ENCODE measurements at places on chromosomes 6 and 20.

DNA sequence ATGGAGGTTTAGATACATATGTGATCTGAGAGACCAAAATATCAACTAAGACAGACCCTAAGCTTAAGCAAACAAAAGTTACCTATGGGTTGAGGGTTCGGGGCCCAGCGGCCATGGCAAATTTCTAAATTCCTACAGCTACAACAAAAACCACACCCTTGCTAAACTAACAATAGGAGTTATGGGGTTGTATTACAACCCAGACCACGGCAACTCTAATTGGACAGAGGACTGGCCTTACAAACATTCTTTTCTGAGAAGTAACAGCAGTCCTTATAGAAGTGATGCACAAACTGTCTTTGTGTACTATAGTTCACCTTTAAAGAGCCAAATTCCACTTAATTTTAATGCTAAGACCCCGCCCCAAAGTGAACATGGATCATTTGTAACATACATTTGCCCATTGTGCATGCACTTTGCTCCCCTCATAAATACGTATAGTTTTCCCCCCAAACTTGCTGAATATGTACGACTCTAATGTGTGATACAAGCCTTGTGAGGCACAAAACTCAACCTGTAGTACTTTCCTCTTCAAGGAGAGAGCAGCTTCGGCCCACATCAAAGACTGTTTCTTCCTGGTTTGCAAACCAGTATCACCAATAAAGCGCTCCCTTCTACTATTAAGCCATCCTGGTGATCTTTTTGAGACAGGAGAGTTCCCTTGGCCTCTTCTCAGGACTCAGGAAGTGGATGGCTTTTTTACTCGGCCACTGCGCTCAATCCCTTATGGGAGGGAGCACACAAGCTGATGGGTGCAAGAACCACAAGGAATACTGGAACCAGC lies 25.6 kb upstream of the MBOAT1 start:
- no peak for DNase-seq

GRCh38 chr6:47252633-47253032 lies 57.1 kb downstream of the TNFRSF21 start:
- DNase-seq: no peak

DNA sequence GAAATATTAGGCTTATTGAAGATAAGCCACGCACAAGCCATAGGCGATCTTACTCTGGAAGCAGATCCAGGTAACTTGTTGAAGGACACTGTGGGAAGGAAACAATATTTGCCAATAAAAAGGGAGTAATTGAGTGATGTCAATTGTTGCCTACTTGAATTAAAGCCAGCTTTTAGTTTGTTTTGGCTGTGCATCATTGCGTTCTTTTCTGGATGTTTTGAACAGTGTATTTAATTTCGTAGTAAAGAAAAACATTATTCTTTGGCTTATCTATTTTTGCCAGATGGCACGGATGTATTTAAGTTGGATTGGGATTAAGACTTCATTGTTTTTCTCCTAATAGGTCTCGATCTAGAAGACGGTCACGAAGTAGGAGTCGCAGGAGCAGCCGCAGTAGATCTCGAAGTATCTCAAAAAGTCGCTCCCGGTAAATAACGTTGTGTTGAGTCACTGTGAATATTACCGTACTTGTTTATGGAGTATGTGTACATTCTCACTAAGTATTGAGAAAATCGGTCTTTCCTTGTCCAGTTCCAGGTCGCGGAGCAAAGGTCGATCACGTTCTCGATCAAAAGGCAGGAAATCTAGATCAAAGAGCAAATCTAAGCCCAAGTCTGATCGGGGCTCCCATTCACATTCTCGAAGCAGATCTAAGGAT lies 2.6 kb downstream of the SRSF6 start:
- no peak for DNase-seq

GRCh38 chr20:49510562-49511122 lies 28.2 kb upstream of the KCNB1 start:
- DNase-seq: peak; percentile 60

DNA sequence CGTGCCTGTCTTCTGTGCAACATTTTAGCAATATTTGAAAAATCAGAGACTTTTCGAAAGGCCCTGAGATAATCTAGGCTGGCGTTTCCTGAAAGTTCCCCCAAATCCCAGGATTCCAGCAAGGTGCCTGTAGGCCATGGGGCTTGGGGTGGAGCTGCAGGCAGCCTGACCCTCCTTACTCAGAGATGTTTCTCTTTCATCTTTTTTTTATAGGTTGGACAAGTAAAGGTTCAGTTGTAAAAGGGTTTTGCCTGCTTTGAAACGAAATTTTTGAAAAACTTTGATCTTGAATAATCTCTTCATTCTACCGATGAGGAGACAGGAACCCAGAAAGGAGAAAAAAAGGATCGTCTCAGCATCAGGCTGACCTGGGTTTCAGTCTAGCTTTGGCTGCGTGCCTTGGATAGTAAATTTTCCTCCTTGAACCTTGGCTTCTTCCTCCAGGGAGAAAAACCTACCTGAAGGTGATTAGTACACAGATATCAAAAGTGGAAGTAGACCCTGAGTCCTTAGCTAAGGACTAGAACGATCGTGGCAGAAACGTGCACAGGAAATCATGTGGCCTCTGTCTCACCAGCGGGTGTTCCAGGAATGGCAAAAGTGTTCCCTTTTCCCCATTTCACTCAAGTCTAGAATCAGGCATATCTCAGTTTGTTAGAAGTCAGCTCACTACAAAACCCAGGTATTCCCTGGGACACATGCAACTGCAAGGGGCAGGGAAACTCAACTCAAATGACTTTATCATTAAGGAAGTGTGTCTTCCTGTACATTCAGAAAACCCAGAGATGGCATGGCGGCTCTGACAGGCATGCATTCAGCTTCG lies 128.2 kb upstream of the PTPN1 start:
- DNase-seq: no peak

DNA sequence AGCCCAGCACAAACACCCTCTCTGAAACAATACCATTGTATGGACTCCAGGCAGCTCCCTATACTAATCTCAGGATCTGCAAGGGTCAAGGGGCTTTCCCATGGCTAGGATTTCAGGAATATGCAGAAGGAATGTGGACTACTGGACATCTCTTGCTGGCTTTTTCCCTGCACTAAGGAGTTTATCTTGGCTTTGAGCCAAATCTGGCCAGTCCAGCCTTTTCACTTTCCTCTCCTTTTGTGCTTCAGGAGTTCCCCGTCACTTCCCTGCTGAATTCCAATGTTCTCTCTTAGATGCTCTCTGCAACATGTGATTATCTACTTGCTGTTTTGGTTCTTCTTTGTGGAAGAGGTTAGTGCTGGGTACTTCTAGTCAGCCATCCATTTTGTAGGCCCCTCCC lies 568.2 kb downstream of the HDGFL1 start:
- no peak for DNase-seq

Data from islet precursor cell (in vitro differentiated cells).